CD4-positive, alpha-beta T cell treated with Interferon alpha-2 for 1 hour (primary cell): ENCODE measurements at places on chromosomes 2 and 18.

- DNase-seq, result no peak
These were observed 204.9 kb upstream of the TWIST2 start for GRCh38 chr2:238642973-238643372.

- DNase-seq, result no peak
These were observed 746.3 kb upstream of the CHAC2 start for GRCh38 chr2:53021292-53021691.

- DNase-seq, result no peak
These were observed 26.0 kb upstream of the EFEMP1 start for GRCh38 chr2:55949613-55950012.

- DNase-seq, result peak; percentile 19
These were observed 1.4 kb downstream of the PPP4R1 start for GRCh38 chr18:9612977-9613376.

DNA sequence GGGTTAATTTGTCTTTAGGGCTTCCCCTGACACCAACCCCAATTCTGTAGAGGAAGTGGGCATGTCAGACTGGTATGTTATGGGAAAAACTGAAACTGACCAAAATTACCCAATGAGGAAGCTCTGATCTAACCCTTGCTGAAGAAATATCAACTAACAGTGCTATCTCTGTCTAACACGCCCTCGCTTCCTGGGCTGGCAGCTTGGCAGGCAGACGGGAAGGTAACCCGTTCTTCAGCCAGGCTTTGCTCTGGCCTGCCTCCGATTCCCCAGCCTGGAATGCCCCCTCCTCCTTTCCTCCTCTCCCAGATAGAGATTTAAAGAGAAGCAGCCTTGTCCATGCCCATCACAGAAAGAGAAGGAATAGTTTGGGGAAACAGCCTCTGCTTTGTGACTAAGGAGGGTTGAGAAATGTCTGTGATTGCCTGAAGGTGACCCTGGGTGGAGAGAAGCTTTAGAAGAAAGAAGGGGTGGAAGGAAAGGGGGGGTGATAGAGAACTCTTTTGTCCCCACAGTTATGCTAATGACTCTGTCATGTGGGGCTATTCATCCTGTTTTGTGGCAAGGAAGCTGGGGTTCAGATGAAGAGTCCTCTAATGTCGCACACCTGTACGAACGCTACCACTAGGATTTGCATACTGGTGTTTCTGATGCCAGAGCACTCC is 15.4 kb downstream of the HK2 start:
- DNase-seq, result peak; percentile 72

GRCh38 chr2:175937216-175937615 is 64.9 kb downstream of the LNPK start:
- DNase-seq, result no peak

GRCh38 chr2:74071426-74071825 is 76.3 kb downstream of the BOLA3 start:
- DNase-seq, result no peak

- DNase-seq, result no peak
These were observed 30.3 kb downstream of the NCL start for GRCh38 chr2:231433990-231434389.

DNA sequence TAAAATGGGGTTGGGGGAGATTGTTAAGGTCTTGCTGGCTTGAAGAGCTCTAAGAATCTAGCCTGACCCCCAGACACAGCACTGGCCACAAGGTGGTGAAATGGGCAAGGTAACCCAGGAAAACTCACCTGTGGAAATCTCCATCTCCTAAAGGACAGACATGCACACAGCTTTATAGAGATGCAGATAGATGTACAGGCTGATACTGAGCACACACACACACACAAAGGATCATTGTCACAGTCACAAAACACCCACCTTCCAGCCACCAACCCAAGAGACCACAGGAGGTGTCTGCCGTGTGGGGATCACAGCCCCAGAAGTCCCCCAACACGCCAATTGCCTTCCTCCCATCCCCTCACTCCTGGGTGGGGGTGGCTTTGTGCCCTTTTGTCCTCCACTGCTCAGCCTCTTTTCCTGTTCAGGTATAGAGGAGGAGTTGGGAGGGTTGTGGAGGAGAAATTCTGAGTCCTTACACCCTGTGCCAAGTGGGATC is 3.2 kb upstream of the CYP26B1 start:
- no peak for DNase-seq

GRCh38 chr18:22838639-22839277 is 94.4 kb upstream of the RBBP8 start:
- no peak for DNase-seq

- no peak for DNase-seq
These were observed 12.2 kb downstream of the DNAJB2 start for GRCh38 chr2:219291394-219291793.
